A549 treated with CpdA at 1 μM for 4 hours (cell line): ENCODE measurements at places on chromosomes 6 and 20. TPM values are rescaled to one million over a fixed set of nuclear protein-coding genes. Genes with fewer than 3 reads are reported as not detected.

CAP2 gene
- 11.7 to 15.9 TPM (median 13.1 TPM) in 5 replicates for total RNA-seq

CYP39A1 gene
- 0.05 to 0.12 TPM (median 0.06 TPM) in 3 of 5 replicates, not detected in the others for total RNA-seq

BNIP5 gene
- total RNA-seq, result not detected in 5 replicates

CUTA gene
- total RNA-seq, result 172 to 231 TPM (median 211 TPM) in 5 replicates

SLC22A2 gene
- 0.02 to 0.09 TPM in 2 of 5 replicates, not detected in the others for total RNA-seq

ADGRB3 gene
- total RNA-seq, result not detected in 5 replicates

CEP43 gene
- total RNA-seq, result 9.3 to 11.3 TPM (median 10.5 TPM) in 5 replicates

EDN3 gene
- 0.03 to 0.10 TPM (median 0.08 TPM) in 3 of 5 replicates, not detected in the others for total RNA-seq

TFAP2D gene
- total RNA-seq, result not detected in 5 replicates

GFRAL gene
- not detected in 5 replicates for total RNA-seq

ZSCAN26 gene
- 5.4 to 9.8 TPM (median 6.2 TPM) in 5 replicates for total RNA-seq

LY6G6D gene
- total RNA-seq, result not detected in 5 replicates

MDFI gene
- 0.24 to 1.3 TPM (median 0.80 TPM) in 5 replicates for total RNA-seq

OR12D3 gene
- not detected in 5 replicates for total RNA-seq

TMEM74B gene
- total RNA-seq, result 2.6 to 4.4 TPM (median 4.1 TPM) in 5 replicates

PRR3 gene
- 14.6 to 17.0 TPM (median 15.0 TPM) in 5 replicates for total RNA-seq

NEDD9 gene
- 29.8 to 40.9 TPM (median 36.4 TPM) in 5 replicates for total RNA-seq

TRDN gene
- not detected in 5 replicates for total RNA-seq

HEY2 gene
- 0.06 TPM in 1 of 5 replicates, not detected in the others for total RNA-seq

KCNQ2 gene
- total RNA-seq, result 0.50 to 0.68 TPM (median 0.60 TPM) in 5 replicates

HLA-DQA1 gene
- not detected in 5 replicates for total RNA-seq

KCNS1 gene
- not detected in 5 replicates for total RNA-seq

MCM9 gene
- total RNA-seq, result 4.5 to 5.9 TPM (median 5.2 TPM) in 5 replicates

RIPOR2 gene
- 0.07 TPM in 1 of 5 replicates, not detected in the others for total RNA-seq

DNAH8 gene
- not detected in 5 replicates for total RNA-seq

PI16 gene
- not detected in 5 replicates for total RNA-seq
